RWPE2 (cell line): ENCODE measurements at places on chromosomes 3 and 15.

GRCh38 chr3:57758686-57759085 is 2.6 kb downstream of the SLMAP start:
- H3K27ac ChIP-seq, result peak overlapping the region; percentile 99
- no peak for DNase-seq
- H3K4me3 ChIP-seq, result peak overlapping the region; percentile 69
- no peaks in the 10 kb centered on the region for H3K27me3 ChIP-seq
- H3K4me1 ChIP-seq, result peaks cover 20% of the 10 kb centered on the region
- peaks cover 53% of the 10 kb centered on the region for H3K36me3 ChIP-seq

DNA sequence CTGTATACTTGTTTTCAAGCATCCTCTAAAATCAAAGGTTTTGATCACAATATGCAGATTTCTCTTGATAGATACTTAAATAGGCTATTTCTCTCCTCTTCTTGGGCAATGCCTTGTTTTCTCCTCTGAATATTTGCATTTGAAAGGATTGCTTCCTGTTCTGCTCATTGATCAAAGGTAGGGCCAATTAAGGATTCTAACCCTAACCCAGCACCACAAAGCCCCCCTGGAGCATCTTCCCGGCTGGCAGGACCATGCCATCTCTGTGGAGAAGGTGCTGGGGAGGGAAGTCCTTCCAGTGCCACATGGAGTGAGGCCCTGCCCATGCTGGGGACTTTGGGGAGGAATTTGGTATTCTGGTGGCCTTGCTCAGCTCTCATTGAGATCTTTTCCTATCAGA is 11.3 kb upstream of the NIPA2 start:
- H3K4me3 ChIP-seq, result no peak overlapping the region
- no peaks in the 10 kb centered on the region for H3K27me3 ChIP-seq
- DNase-seq, result no peak
- H3K27ac ChIP-seq, result no peak overlapping the region

DNA sequence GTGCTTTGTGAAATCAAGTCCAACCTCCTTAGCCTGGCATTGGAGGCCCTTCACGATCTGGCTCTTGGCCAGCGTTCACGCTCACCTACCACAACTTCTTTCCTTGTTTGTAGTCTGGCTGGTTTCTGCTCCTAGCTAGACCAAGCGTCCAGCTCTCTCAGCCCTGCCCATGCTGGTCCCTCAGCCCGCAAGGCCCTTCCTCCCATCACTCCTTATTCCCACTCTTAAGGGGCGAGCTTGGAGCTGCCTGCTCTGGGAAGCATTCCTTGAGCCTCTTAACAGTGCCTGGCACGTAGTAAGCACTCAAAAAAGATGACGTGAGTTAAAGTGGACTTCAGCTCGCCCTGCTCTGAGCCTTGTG is 8.7 kb downstream of the SLC6A6 start:
- H3K4me1 ChIP-seq, result peaks cover 26% of the 10 kb centered on the region
- no peaks in the 10 kb centered on the region for H3K27me3 ChIP-seq
- DNase-seq, result no peak
- H3K36me3 ChIP-seq, result no peaks in the 10 kb centered on the region
- no peak overlapping the region for H3K4me3 ChIP-seq
- no peak overlapping the region for H3K27ac ChIP-seq

- H3K27ac ChIP-seq, result no peak overlapping the region
- no peaks in the 10 kb centered on the region for H3K4me1 ChIP-seq
- H3K36me3 ChIP-seq, result no peaks in the 10 kb centered on the region
- H3K4me3 ChIP-seq, result no peak overlapping the region
- no peak for DNase-seq
Measured at GRCh38 chr3:6928064-6928463, 67.1 kb downstream of the GRM7 start.

DNA sequence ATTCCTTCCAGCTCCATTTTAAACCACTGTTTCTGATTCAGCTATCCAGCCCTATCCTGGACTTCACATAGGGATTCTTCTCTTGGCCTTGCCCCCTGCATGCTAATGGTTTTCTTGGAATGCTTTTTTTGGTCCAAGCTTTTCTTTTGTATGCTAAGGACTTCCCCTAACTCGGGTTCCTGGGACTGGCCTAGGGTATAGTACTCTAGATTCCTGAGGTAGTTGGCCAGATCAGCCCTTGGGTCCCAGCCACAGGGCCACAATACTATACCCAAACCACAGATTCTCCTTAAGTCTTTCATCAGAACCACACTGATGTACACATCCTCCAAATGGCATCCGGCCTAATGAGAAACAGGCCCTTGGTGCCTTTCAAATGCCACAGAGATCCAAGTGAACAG is 2.8 kb downstream of the FYCO1 start:
- H3K27ac ChIP-seq, result no peak overlapping the region
- no peak overlapping the region for H3K4me3 ChIP-seq
- H3K4me1 ChIP-seq, result peaks cover 14% of the 10 kb centered on the region
- H3K36me3 ChIP-seq, result no peaks in the 10 kb centered on the region

DNA sequence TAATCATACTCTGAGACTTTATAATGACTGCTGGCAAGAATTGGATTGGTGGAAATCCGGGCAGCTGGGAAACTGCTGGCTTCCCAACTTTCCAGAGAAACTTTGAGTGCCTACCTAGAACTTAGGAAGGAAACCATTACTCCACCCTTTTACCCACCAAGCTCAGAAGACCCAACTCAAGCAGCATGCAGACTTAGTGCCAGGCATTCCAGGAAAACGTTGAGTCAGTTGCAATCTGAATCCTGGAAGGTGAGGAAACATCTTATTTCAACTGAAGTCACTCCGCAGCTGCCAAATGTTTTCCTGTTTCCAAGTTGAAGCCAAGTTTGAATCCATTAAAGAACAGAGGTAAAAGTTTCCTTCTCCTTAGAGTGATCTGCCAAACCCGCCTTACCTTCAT is 126.5 kb downstream of the ZNF385D start:
- no peaks in the 10 kb centered on the region for H3K36me3 ChIP-seq
- no peak overlapping the region for H3K4me3 ChIP-seq
- no peaks in the 10 kb centered on the region for H3K4me1 ChIP-seq
- no peaks in the 10 kb centered on the region for H3K27me3 ChIP-seq
- H3K27ac ChIP-seq, result no peak overlapping the region
- DNase-seq, result no peak

DNA sequence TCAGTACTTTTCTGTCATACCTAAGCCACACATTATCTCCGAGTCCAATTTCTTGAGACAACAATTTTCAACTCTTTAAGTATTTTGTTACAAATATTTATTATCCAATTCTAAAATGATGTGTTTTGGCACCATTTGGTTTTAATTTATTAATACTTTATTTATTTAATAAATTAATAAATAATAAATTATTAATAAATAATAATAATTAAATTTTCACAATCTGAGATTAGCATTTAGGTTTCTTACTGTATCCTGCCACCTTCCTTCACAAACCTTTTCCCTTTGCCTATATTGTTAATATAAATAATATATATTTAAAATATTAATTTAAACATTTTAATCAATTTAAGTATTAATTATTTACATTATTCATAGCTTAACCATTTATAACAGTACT is 23.9 kb downstream of the TMEM207 start:
- H3K27me3 ChIP-seq, result no peaks in the 10 kb centered on the region
- no peak overlapping the region for H3K27ac ChIP-seq
- peaks cover 1% of the 10 kb centered on the region for H3K4me1 ChIP-seq
- no peak for DNase-seq
- H3K4me3 ChIP-seq, result no peak overlapping the region

- H3K4me1 ChIP-seq, result no peaks in the 10 kb centered on the region
- H3K36me3 ChIP-seq, result no peaks in the 10 kb centered on the region
- H3K27me3 ChIP-seq, result no peaks in the 10 kb centered on the region
Measured at GRCh38 chr3:150996731-150997130, 24.2 kb upstream of the CLRN1 start.

DNA sequence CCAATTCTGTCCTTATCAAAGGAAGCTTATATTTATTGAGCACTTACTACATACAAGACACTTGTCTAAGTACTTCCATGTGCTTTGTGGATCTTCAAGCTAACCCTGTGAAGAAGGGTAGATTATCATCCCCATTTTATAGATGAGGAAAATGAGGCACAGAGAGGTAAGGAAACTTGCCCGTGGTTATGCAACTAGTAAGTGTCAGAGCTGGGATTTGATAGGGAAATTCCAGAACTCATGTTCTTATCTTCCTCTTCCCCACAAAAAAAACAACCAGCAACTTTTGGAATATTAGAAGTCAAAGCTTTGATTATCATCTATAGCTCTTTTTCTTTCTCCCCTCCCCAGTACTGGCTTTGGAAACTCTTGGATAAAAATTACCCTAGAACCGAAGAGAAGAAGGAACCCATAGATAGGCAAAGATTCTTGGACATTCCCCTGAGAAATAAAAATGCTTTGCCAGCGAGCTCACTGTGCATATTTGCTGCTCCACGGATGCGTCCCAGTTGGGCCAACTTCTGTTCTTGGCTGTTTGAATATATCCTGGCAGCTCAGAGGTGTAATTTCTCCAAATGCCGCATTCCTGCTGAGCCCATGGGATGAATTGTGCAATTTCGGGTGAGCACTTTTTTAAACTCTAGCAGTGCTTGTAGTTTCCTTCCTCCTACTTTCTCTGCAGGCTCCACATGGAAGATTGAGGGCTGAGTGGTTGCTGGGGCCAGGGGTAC is 591.5 kb upstream of the CFAP20DC start:
- no peaks in the 10 kb centered on the region for H3K4me1 ChIP-seq
- no peak overlapping the region for H3K27ac ChIP-seq
- H3K4me3 ChIP-seq, result no peak overlapping the region
- DNase-seq, result no peak
- no peaks in the 10 kb centered on the region for H3K36me3 ChIP-seq

DNA sequence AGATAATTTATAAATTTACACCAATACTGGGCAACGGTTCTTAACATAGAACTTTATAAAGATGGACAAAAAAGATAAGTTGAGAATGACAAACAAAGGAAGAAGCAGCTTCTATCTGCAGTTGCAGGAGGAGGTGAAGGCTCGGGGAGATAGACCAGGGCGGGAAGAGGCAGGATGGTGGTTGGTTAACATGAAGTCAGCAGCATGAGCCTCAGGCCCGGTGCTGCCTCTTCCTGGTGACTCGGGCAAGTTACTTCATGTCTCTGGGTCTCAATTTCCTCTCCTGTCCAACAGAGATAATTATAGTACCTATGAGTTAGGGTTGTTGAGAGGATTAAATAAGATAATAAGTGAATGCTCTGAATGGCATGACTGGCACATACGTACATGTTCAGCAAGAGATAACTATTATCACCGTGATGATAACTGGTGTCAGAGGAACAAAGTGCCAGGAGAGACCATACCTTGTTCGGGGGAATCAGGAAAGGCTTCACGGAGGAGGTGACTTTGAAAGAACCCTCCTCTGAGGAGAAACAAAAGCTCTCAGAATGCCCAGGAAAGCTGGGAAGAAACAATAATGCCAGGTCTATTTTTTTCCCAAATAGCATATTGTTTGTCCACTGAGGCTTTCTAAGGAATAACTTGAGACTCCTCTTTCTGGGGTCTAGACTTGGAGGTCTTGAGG is 4.4 kb downstream of the PAK6 start:
- peaks cover 61% of the 10 kb centered on the region for H3K4me1 ChIP-seq
- no peaks in the 10 kb centered on the region for H3K36me3 ChIP-seq
- H3K4me3 ChIP-seq, result no peak overlapping the region
- no peaks in the 10 kb centered on the region for H3K27me3 ChIP-seq

- no peak overlapping the region for H3K4me3 ChIP-seq
- H3K4me1 ChIP-seq, result peaks cover 67% of the 10 kb centered on the region
- peaks cover 75% of the 10 kb centered on the region for H3K36me3 ChIP-seq
- H3K27ac ChIP-seq, result no peak overlapping the region
- no peaks in the 10 kb centered on the region for H3K27me3 ChIP-seq
Measured at GRCh38 chr15:68285259-68285980, 7.9 kb downstream of the FEM1B start.

- peaks cover 3% of the 10 kb centered on the region for H3K27me3 ChIP-seq
- no peaks in the 10 kb centered on the region for H3K4me1 ChIP-seq
- H3K27ac ChIP-seq, result no peak overlapping the region
- no peak for DNase-seq
Measured at GRCh38 chr15:27401471-27401870, 430.5 kb downstream of the GABRG3 start.

GRCh38 chr3:140251678-140252077 is 316.7 kb downstream of the CLSTN2 start:
- DNase-seq, result no peak
- H3K27me3 ChIP-seq, result no peaks in the 10 kb centered on the region
- H3K4me1 ChIP-seq, result no peaks in the 10 kb centered on the region
- no peaks in the 10 kb centered on the region for H3K36me3 ChIP-seq
- H3K27ac ChIP-seq, result no peak overlapping the region
- no peak overlapping the region for H3K4me3 ChIP-seq

DNA sequence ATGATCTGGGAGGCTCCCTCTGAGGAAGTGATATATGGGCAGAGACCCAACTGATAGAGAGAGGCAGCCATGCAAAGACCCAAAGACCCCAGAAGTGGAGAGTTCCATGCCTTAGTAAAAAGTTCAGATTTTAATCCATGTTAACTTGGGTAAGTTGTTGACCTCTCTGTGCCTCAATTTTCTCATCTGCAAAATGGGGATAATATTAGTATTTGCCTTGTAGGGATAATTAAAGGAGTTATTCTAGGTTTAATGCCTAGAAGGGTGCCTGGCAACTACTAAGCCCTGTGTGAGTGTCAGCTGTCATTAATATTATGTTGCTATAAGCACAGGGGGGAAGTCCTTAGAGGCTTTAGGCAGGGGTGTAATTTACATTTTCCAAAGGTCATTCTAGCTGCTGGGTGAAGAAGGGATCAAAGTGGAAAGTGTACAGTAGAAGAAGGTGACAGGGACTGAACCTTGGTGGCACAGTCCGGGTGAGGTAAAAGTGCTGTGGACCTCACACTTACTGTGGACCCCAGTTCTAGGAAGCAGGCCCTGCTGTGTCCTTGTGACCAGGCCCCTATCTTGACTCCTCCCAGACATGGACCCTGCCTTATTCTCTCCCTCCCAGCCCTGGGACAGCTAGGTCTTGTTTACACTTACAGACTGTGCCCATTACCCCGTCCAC is 3.0 kb upstream of the RAD18 start:
- no peak overlapping the region for H3K4me3 ChIP-seq
- H3K27ac ChIP-seq, result peak overlapping the region; percentile 84
- H3K36me3 ChIP-seq, result peaks cover 7% of the 10 kb centered on the region

GRCh38 chr3:30407651-30408050 is 198.8 kb upstream of the TGFBR2 start:
- no peak overlapping the region for H3K27ac ChIP-seq
- no peak for DNase-seq
- H3K4me1 ChIP-seq, result no peaks in the 10 kb centered on the region
- no peak overlapping the region for H3K4me3 ChIP-seq

DNA sequence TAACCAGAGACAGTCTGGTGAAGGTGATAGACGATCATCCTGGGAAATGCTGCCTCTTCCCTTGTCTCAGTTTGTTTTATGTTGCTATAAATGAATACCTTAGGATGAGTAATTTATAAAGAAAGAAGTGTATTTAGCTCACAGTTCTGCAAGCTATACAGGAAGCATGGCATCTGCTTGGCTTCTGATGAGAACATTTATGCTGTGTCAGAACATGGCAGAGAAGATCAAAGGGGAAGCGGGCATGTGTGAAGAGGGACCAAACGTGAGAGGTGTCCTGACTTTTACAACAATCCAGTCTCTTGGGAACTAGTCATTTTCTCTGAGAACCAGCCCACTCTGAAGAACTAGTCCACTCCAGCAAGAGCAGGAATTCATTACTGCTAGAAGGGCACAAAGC is 9.6 kb downstream of the CMC1 start:
- no peaks in the 10 kb centered on the region for H3K27me3 ChIP-seq
- no peaks in the 10 kb centered on the region for H3K4me1 ChIP-seq
- no peak overlapping the region for H3K27ac ChIP-seq
- no peaks in the 10 kb centered on the region; the same call in 1 of the 2 replicates for H3K36me3 ChIP-seq

GRCh38 chr3:187729598-187729997 is 15.7 kb downstream of the BCL6 start:
- peaks cover 100% of the 10 kb centered on the region for H3K36me3 ChIP-seq
- no peak overlapping the region for H3K4me3 ChIP-seq
- H3K4me1 ChIP-seq, result no peaks in the 10 kb centered on the region
- no peaks in the 10 kb centered on the region for H3K27me3 ChIP-seq
- no peak overlapping the region for H3K27ac ChIP-seq
